ENCODE measurements at places on chromosomes 1 and 21.
A peak's percentile ranks its signal among the peaks of the same experiment; 100 is the strongest.

DNA sequence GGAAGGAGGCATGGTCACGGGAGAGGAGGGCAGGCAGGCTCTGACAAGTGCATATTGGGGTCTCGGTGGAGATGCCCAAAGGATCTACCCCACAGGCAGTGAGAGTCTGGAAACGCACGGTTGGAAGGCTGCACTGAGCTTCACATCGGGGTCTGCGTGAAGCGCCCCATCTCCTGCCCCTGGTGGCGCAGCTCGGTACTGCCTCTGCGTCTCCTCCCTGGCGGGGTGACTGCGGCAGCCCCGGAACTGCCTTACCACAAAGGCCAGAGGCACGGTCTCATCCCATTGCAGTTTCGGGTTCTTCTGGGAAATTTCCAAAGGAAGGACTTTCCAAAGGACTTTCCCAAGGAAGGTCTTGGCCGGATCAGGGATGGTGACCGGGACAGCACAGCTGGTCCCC is 69.2 kb upstream of the AJAP1 start:
- no peak for DNase-seq

- peak; percentile 75 for DNase-seq
Measured at GRCh38 chr1:154418062-154418921, 13.1 kb downstream of the IL6R start.

GRCh38 chr1:8794605-8795004 is 22.8 kb downstream of the RERE start:
- peak; percentile 72 for DNase-seq

- no peak for DNase-seq
Measured at GRCh38 chr1:8632102-8632501, 185.3 kb downstream of the RERE start.

- DNase-seq: no peak
Measured at GRCh38 chr1:54845772-54846171, 41.2 kb downstream of the DHCR24 start.

DNA sequence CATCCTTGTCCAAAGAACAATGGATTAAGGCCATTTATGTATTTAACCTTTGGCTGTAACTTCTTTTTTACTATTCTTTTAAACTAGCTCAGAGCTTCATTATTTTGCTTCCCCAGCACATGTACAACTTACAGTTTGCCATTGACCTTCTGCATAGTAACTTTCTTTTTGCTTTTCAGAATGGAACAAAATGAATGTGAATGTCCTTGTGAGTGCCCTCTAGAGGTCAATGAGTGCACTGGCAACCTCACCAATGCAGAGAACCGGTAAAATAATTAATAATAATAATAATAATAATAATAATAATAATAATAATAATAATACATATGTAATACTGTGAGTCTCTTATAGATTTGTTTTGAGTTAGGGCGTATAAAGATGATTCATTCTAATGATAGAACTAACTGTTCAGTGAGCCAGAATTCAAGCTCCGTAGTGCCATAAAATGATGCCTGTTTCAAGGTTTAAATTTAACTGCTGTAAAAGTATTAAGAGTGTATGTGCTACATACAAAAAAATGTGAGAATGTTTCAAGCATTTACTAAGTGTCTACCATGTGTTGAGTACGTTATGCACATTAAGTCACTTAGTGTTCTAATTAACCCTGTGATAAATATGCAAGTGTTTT is 69.0 kb upstream of the RAVER2 start:
- DNase-seq: no peak

- no peak for DNase-seq
Measured at GRCh38 chr1:8002329-8002910, 23.7 kb downstream of the ERRFI1 start.

GRCh38 chr1:205669341-205670149 is 10.8 kb downstream of the SLC45A3 start:
- DNase-seq: no peak

DNA sequence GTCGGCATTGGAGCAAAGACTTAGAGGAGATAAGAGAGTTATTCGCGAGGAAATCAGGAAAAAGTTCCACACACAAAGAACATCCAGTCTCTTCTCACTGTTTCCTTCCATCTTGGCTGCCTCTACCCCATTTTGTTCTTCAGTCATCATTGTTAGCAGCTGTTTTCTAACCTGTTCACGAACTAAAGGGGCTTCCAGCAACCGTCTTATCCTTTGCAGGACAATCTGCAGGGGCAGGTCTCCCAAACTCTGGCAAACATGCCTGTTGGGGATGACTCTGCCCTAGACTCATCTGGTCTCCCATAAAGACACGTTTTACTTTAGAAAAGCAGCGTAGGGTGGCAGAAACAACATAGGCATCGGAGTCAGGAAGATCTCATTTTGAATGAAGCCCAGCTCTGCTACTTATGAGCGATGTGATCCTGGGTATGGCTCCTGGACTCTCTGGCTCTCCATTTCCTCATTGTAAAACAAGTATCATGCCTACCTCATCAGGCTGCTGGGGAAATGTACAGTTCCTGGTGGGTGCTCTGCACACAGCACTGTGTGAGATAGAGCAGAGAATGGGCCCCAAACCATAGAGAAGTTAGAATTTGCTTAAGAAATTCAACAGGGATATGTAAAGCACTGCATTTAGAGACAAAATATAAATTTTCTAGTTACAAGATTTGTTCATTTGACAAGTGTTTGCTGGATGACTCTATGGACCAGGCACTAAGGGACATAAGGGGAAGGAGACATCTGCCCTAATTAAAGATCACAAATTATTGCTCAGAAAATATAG is 59.7 kb downstream of the MEF2D start:
- no peak for DNase-seq

- no peak for DNase-seq
Measured at GRCh38 chr1:111737216-111738132, 1.7 kb downstream of the INKA2 start.

DNA sequence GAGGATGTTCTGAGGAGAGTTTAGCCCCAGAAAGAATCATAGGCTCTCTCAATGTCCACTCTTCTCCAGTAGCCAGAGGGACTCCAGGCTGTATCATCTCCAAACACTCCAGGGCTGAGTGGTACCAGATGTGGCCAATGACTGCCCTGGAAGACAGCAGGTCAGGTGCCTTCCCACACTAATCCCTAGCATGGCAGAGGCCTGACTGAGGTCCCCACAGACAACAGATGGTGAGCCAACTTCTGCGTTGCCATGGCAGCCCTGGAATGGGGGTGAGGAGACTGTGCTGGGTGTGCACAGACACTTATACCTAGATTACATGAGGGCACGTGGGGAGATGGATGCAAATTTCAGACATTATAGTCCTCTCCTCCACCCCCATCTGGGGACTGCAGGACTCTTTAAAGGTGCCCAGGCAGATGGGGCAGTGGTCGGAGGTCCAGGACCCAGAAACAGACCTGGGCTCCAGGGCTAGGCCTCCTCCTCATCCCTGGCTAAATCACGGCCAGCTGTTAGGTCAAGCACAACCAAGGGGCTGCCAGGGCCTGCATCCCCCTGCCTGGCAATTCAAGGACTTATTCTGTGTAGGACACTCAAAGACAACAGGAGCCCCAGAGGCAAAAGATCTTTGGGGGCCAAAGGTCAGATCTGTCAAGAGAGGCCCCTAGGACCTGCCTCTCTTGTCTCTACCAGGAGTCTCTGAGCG is 42.9 kb downstream of the CAMK2N1 start:
- DNase-seq: no peak
